H4 (cell line): ENCODE measurements at places on chromosomes 13 and 19.

GRCh38 chr13:88162076-88162702 is 491.0 kb downstream of the SLITRK5 start:
- DNase-seq, result no peak

DNA sequence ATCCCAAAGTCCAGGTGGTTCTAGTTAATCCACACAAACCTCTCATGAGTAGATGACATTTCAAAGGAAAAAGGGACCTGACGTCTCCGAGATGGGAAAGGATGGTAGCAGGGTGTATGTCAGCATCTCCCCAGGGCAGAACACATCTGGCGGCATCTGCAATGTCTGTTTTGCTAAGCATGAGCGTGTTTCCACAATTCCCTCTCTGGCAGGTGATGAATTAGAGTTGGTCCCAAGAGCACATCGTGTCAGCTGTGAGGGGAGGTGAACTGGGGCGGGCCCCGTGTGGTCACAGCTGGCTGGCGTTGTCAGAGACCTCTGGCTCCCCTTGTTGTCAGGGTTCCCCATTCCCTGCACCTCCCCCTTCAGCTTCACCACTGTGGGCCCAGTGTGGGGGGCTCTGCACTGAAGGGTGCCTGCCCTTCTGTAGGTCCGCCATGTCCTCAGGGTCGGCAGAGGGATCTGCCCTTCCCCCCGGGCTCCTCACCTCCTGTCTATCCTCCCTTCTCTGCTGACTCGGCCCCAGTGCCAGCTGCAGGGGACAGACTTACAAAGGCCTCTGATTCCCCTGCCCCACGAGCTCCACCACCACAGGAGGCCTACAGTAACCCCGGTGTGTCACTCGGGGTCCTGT is 58.2 kb downstream of the CDADC1 start:
- no peak for DNase-seq

DNA sequence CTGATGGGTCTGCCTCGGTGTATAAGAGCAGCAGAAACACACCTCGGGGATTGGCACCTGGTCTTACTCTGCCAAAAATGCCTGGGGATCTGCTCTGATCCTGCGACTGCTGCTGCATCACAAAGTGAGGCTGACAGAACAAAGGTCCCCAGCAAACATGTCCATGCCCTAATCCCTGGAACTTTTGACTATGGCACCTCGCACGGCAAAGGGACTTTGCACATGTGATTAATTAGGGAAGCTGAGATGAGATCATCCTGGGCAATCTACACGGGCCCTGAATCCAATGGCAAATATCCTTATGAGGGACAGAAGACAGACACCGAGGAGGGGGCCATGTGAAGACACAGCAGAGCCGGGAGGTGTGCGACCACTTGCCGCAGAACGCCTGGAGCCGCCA is 8.5 kb downstream of the GGACT start:
- DNase-seq, result no peak

DNA sequence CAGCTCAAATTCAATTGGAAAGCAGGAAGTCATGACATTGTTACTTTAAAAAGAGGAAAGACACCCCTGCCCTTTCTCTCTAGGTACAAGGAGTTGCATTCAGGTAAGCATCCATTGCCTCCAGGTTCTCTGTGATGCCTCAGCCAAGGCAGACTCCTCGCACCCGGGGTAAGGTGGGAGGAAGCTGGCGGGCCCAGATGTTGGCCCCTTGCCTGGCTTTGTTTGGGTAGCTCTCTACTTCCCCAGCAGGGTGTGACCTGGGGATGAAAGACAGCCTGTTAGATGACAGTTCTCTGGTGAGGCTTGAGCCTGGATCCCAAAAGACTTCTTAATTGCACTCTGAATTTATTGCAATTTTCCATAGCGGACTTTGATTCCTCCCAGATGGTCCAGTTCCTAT is 25.6 kb downstream of the SHISA2 start:
- no peak for DNase-seq

- DNase-seq, result no peak
Observed at GRCh38 chr13:57531256-57531655, 100.3 kb upstream of the PCDH17 start.

- no peak for DNase-seq
Observed at GRCh38 chr13:40969169-40969901, 49.8 kb downstream of the ELF1 start.
